ENCODE measurements at places on chromosomes 12 and 14.

- DNase-seq = no peak
These were observed 22.9 kb downstream of the VDR start for GRCh38 chr12:47881826-47882427.

- no peak for DNase-seq
These were observed 62.0 kb upstream of the ASPG start for GRCh38 chr14:104023325-104024055.

- no peak for DNase-seq
These were observed 140.5 kb downstream of the FOXN3 start for GRCh38 chr14:89276424-89276975.

DNA sequence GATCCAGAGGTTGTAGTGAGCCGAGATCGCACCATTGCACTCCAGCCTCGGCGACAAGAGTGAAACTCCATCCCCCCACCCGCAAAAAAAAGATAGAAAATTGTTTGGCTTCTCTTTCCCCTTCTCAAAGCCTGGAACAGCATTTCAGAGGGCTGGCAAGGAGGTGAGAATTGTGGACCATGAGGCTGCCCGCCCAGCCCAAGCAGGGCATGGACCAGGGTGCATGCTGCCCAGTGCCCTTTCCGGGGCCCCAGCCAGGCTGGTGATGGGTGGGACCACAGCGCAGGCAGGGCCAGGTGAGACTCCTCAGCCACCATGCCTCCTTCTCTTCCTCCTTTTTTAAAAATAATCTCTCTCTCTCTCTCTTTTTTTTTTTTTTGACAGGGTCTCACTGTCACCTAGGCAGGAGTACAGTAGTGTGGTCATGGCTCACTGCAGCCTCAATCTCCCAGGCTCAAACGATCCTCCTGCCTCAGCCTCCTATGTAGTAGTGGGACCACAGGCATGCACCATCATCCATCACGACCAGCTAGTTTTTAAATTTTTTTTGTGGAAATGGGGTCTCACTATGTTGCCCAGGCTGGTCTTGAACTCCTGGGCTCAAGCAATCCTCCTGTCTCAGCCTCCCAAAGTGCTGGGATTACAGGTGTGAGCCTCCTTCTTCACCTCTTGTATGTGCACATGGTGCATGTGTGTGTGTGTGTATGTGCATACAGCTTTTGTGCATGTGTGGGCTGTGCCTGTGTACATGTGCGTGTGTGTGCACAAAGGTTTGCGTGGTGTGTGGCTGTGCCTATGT lies 22.2 kb downstream of the SYNDIG1L start:
- no peak for DNase-seq

GRCh38 chr14:58216544-58216943 lies 16.6 kb downstream of the ACTR10 start:
- no peak for DNase-seq

- no peak for DNase-seq
These were observed 84.6 kb upstream of the CCDC196 start for GRCh38 chr14:66401449-66402095.

- no peak for DNase-seq
These were observed 274.2 kb downstream of the PDZRN4 start for GRCh38 chr12:41462312-41462711.

- DNase-seq = no peak
These were observed 105.3 kb upstream of the BCAT1 start for GRCh38 chr12:25054076-25054782.

DNA sequence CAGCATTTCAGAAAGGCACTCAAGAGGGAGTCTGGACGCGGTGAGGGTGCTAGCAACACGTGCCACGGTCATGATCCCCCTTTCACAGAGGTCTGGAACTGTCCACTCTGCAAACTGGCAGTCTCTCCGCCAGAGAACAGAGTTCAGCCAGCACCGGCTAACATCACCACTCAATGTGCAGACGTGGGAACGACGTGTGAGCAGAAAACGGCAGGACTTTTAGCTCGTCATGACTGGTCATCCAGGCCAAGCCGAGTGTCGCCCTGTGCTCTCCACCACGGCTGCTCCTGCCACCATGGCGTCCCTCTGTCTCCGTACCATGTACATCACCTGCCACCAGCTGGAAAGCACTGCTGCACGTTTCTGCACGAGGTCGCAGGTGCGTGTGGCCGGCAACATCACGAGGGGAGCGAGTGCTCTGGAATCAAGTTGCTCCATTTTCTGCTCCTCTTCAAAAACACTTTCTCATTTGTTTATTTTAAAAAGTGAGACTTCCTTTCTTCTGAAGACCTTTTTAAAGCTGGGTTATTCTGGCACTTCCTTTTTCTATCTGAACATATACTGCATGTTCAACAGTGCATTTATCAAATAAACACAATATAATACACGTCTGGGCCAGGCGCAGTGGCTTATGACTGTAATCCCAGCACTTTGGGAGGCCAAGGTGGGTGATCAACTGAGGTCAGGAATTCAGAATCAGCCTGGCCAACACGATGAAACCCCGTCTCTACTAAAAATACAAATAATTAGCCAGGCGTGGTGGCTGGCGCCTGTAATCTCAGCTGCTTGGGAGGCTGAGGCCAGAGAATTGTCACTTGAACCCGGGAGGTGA lies 28.0 kb downstream of the SLC15A4 start:
- no peak for DNase-seq

DNA sequence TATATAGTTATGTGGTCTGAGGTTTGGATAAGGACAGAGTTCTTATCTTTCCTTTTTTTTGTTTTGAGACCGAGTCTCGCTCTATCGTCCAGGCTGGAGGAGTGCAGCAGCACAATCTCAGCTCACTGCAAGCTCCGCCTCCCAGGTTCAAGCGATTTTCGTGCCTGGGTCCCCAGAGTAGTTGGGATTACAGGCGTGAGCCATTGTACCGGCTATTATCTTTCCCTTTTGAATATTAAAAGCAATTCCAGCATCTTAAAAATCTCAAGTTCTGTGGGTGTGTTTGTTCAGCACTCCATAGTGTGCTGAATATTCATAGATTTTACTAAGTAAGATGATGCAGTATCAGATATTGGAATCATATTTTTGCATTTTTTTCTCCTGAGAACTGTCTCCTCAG lies 404.4 kb upstream of the RGS6 start:
- no peak for DNase-seq

- no peak for DNase-seq
These were observed 3.1 kb downstream of the PFKM start for GRCh38 chr12:48122065-48122834.

DNA sequence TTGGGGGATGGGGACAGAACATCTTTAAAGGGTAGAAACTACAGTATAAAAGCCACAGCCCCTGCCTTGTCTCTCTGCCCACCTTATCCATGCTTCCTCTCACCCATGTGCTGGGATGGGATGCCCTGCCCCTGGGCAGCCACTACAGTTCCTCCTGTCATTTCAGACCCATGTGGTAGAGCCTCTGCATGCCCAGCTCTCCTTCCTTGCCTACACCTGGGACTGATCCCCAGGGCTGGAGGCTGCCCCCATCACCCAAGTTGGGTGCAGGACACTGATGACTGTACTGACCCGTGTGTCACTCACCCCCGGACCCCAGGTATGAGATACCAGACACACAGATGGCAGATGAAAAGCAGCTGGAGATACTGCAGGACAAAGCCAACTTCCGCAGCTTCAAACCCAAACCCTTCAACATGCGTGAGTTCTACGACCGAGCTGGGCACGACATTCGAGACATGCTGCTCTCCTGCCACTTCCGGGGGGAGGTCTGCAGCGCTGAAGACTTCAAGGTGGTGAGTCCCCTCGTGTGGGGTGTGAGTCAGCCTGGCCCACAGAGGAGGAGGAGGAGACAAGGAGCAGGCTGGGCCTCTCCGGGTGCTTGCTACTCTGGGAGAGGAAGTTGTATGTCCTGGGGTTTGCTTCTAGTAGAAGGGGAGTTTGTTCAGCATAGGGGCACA lies 2.2 kb downstream of the ASIC1 start:
- no peak for DNase-seq

- peak; percentile 81 for DNase-seq
These were observed 22.7 kb upstream of the KRT78 start for GRCh38 chr12:52871291-52872039.

- DNase-seq = no peak
These were observed 42.6 kb upstream of the SYCP3 start for GRCh38 chr12:101781834-101782233.

- no peak for DNase-seq
These were observed 414 bp upstream of the CDK17 start for GRCh38 chr12:96400631-96401075.

- no peak for DNase-seq
These were observed 39.9 kb downstream of the BCL11B start for GRCh38 chr14:99231850-99232713.

DNA sequence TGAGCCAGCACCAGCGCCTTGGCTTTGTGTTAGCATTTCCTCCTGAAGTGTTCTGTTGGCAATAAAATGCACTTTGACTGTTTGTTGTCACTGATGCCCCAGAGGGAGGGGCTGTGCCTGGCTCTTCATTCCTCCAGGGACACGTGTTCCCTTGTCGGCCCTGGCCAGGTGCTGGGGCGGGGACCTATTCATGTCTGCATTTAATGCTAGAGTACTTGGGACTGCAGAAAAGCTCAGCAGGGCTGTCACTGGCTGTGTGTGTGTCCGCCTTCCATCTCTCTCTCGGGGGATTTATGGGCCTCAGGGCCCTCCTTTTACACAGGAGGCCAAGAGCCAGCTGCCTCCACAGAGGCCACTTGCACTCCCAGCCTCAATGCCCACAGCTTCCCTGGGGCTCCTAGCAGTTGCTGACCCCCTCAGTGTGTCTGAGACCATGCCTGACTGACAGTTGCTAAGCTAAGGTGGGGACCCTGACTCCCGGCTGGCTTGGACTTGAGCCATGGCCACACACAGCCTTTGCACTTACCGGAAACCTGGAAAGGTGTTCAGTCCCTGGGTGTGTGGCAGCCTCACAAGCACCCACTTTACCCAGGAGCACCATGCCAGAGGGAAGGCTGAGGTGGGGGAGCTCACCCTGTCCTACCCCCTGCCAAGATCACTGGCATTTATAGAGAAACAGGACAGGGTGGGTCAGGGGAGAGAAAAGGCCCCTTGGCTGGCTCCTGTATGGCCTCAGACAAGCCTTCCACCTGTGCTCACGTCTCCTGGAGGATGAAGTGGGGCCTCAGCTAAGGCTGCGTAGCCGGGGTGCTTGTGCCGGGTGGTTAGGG lies 27.8 kb downstream of the HIP1R start:
- DNase-seq = no peak

GRCh38 chr14:29601616-29602015 lies 326.0 kb downstream of the PRKD1 start:
- DNase-seq = no peak

GRCh38 chr12:106585105-106585520 lies 2.3 kb downstream of the RFX4 start:
- no peak for DNase-seq

DNA sequence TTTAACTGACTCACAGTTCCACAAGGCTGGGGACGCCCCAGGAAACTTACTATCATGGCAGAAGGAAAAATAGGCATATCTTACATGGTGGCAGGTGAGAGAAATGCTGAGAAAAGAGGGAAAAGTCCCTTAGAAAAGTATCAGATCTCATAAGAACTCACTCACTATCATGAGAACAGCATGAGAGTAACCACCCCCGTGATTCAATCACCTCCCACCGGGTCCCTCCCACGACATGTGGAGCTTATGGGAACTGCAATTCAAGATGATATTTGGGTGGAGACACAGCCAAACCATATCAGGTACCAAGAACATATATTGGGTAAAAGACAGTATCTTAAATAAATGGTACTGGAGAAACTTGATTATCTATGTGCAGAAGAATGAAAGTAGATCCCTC lies 100.3 kb upstream of the FAR2 start:
- DNase-seq = no peak

- DNase-seq = no peak
These were observed 464.8 kb upstream of the RGS6 start for GRCh38 chr14:71467361-71467811.

GRCh38 chr14:79972230-79972629 lies 239.1 kb downstream of the DIO2 start:
- no peak for DNase-seq

GRCh38 chr14:97539411-97539795 lies 742.2 kb downstream of the VRK1 start:
- DNase-seq = no peak

GRCh38 chr12:9750276-9751203 lies 10.2 kb downstream of the CD69 start:
- no peak for DNase-seq

DNA sequence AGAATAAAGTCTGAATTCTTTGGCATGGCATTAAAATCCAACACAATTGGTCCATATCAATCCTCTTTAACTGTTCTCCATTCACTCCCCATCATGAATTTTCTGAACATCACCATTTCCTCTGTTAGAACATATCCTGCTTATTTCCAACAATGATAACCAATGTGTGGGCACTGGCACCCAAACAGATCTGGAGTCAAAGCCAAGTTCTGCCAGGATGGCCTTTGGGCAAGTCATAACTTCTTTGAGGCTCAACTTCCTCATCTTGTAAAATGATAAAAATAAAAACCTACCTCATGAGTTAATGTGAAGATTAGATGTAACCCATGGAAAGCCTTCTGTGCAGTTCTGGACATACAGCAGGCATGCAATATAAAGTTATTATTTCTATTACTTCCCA lies 12.5 kb downstream of the PAWR start:
- no peak for DNase-seq

DNA sequence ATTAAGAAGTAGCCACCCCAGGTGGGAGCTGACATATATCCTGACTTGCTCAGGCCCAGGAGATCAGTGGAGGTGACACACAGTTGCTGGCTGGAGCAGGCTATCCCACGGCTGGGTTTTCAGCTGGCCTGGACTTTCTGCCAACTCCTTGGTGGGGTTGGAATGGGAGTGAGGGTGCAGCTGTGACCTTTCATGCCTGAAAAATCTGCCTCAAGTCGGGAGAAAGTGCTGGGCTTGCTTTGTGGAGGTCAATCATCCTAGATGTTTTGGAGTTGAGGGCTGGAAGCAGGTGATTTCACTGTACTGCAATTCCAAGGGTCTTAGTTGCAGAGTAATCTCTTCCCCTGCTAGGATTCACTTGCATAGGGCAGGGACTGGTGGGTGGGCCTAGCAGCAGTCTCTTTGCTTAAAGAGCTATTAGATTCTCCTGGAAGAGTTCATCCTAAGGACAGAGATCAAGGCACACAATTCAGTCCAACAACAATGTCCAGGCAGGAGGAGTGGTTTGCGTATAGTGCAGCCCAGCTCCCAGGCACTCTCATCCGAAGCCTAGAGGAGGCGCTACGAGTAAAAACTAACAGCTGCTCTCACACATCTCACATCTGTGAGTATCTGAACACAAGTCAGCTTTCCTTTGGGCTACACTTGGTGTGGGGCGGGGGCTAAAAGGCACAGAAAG lies 98.1 kb downstream of the GAS2L3 start:
- no peak for DNase-seq
